NCI-H1436 (cell line): ENCODE measurements at places on chromosomes 5 and 9.

- no peak for DNase-seq
Observed at GRCh38 chr5:102271759-102272158, 24.3 kb downstream of the SLCO4C1 start.

- no peak for DNase-seq
Observed at GRCh38 chr9:131609099-131609830, 63.9 kb downstream of the PRRT1B start.

DNA sequence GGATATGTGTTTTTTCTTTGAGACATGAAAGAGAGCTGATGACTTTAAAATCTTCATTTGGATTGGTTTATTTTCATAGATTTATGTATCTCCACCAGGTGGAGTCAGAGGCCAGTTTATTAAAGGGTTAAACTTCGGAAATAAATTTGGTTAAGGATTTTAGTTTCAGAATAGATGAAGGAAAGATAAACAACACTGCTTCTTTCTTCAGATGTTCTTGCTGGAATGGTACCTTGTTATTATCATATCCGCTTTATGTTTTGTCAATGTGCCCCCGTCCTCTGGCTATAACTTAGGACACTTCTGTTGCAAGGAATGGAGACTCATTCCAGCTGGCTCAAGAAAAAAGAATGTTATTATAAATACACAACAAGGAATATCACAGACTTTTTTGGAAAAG lies 81.2 kb downstream of the ALDH1A1 start:
- peak; percentile 1 for DNase-seq

DNA sequence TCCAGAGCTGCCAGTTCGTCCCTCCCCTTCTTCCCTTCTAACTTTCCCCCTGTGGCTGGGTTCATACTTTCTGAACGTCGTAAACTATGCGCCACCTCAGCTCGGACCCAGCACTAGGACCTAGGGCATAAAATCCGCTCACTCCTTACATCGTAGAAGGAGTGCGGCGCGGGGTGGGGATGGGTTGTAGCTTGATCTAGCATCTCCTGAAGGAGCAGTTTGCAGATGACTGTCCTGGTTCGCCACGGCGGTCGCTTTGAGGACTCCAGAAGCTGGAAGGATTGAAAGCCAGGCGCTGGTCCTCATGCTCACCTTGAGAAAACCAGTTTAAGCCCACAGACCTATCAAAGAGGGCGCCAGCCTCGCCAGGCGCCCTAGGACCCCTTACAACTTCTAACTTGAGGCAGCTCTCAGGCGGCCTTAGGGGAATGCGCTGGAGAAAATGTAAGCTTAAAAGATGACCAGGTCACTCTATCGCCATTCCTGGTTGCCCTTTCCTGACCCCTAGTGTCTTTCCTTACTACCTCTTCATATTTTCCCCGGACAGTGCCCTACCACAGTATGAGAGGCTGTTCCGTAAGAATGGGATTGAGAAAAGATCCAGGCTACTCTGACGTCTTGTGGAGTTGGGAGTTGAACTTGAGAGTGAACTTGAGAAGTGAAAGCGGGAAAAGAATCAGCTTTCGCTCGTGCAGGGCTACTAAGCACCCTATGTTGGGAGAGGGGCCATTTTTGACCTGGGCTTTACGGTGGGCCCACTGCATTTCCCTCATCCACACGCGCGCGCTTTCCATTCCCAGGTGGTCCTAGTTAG lies 2.8 kb downstream of the RORB start:
- no peak for DNase-seq

GRCh38 chr5:171614511-171614910 lies 171.1 kb upstream of the SMIM23 start:
- no peak for DNase-seq

GRCh38 chr9:89448381-89448780 lies 49.5 kb downstream of the SEMA4D start:
- DNase-seq, result no peak

DNA sequence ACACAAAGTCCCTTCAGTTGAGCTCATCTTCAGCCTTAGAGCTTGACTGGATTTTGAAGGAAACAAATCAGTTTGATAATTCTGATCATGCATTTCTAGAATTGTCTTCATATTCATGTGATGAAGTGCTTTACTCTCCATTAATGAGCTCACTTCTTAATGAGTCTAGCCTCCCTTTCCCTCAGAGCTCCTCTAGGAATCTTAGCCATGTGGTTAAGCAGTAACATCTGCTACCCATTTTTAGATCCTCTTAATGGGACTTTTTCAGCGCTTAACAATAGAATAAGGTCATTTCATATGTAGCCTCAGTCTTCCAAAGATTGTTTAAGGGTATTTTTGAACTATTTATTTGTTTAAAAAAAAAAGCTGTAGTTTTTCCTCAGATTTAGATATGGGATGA lies 36.9 kb upstream of the LURAP1L start:
- no peak for DNase-seq

DNA sequence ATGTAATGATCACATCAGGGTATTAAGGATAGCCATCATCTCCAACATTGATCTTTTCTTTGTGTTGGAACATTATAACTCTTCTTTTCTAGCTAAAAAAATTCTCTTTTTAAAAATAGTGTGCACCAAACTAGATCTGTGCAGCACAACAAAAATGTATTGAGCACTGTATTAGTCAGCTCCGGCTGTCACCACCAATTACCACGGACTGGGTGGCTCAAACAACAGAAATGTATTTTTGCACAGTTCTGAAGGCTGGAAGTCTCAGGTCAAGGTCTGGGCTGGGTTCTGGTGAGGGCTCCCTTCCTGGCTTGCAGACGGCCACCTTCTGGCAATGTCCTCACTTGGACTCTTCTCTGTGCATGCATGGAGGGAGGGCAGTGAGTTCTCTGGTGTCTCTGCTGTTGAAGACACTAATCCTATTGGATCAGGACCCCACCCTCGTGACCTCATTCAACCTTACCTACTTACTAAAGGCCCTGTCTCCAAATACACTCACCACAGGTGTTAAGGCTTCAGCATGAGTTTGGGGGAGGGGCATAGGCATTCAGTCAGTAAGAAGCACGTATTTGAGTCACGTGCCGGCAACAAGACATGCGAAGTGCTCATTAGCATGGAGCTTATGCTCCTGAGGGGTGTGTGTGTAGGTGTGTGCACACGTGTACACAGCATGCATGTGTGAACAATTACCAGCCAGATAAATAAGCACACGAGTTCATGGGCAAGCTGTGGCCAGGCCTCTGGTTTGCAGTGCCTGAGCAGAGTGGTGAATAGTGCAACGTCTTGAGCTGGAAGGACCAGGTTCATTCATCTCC lies 89.4 kb upstream of the SH3PXD2B start:
- DNase-seq, result no peak

DNA sequence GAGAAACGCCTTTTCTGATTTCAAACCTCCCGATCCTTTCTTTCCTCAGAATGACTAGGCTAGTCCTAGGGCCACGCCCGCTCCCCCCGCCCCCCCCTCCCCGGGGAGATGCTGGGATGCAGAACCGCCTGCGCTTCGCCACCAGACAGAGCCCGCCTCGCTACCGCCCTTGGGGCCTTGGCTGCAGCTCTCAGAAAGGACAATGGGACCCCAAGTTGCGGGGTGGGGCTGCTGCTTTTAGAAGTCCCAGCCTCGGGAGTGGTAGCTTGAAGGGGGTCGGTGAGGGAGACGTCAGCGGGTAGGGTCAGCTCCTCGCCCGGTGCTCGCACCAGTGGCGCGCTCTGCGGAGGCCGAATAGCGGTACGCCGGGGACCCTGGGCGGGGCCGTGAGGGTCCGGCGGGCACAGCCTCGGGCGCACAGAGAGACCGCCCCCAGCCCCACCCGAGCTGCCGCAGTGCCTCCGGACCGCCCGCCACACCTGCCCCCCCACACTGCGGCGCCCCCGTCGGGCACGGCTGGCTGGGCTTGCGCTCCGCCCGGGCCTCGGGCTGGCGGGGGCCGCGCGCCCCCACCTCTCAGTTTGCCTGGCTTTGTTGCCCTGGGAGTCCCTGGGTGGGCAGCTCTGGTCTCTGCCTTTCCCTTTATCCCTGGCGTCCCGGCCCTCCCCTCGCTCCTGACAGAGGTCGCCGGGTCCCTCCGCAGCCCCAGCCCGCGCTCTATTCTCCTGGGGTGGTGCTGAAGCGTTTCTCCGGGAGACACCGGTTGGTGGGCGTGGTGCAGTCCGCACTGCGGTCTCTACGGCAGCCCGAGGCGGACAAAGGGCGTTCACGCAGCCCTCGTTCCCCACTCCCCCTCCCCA lies 1.2 kb downstream of the MAP1B start:
- peak; percentile 75 for DNase-seq
